ENCODE measurements at places on chromosomes 1 and 21.

DNA sequence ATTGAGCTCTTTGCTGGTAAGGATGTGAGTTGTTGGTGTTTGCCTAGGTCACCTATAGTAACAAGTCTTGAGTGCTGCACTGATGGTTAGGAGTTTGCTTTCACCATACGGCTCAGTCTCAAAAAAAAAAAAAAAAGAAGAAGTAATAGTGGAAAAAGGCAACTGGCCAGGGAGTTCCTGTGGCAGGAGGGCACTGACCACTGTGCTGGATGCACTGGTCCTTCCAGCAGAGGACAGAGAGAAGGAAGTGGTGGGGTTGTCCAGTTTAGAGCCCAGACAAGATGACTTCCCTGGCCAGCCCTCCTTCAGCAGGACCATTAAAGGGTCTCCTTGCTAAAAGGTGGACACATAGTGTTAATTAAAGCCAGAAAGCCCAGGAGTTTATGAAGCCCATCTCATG is 11.9 kb upstream of the PTCH2 start:
- no peak for DNase-seq

DNA sequence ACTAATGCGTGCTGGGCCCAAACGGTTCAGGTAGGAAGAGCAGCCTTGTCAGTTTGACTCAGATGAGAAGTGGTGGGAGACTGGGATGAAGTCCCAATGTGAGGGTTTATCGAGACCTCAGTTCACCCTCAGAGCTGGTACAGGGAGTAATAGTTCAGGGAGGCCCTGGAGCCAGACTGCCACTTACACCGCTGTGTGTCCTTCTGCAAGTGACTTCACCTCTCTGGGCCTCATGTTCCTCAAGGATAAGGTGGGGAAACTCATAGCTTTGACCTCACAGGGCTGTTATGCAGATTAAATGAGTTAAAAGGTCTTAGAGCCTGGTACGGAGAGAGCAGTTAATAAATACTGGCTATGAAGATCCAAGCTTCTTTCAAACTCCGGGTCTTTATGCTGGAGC is 219.9 kb downstream of the TRABD2B start:
- no peak for DNase-seq

DNA sequence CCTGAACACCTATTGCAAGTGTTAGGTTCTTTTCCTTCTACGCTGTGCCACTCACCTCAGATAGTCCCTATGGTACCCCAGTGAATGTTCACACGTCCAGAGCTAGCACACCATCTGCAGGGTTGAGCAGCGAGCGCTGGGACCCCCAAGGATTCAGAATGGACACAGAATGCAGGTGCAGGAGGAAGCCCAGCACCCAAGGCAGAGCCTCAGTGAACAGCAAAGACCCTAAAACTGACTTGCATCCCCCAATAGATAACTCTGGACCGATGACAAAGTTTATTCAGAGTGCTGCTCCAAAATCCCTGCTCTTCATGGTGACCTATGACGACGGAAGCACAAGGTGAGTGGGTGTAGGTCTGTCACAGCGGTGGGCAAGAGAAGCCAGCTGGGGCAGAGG is 15.1 kb upstream of the MX2 start:
- DNase-seq, result no peak

- no peak for DNase-seq
These were observed 111.6 kb upstream of the ZC3H12A start for GRCh38 chr1:37362594-37363385.

DNA sequence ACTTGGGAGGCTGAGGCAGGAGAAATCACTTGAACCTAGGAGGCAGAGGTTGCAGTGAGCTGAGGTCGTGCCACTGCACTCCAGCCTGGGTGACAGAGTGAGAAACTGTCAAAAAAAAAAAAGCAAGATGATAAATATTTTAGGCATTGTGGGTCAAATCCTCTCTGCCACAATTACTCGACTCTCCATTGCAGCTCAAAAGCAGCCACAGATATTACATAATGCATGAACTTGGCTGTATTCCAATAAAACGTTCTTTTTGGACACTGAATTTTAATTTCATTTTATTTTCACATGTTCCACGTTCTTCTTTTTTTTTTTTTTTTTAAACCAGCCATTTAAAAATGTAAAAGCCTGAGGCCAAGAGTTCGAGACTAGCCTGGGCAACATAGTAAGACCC is 69.4 kb downstream of the TCP10L start:
- DNase-seq, result no peak

GRCh38 chr1:8362701-8363101 is 44.8 kb downstream of the SLC45A1 start:
- DNase-seq, result no peak

- DNase-seq, result no peak
These were observed 5.6 kb downstream of the KIF17 start for GRCh38 chr1:20712215-20712577.

- no peak for DNase-seq
These were observed 3.6 kb upstream of the PLEKHG5 start for GRCh38 chr1:6495041-6495441.
